Activated gamma-delta T cell (primary cell): ENCODE measurements at places on chromosomes 7 and 10.

- DNase-seq: no peak
Observed at GRCh38 chr10:105253515-105254212, 612.6 kb downstream of the SORCS3 start.

GRCh38 chr10:11191190-11191589 lies 173.5 kb downstream of the CELF2 start:
- no peak for DNase-seq

DNA sequence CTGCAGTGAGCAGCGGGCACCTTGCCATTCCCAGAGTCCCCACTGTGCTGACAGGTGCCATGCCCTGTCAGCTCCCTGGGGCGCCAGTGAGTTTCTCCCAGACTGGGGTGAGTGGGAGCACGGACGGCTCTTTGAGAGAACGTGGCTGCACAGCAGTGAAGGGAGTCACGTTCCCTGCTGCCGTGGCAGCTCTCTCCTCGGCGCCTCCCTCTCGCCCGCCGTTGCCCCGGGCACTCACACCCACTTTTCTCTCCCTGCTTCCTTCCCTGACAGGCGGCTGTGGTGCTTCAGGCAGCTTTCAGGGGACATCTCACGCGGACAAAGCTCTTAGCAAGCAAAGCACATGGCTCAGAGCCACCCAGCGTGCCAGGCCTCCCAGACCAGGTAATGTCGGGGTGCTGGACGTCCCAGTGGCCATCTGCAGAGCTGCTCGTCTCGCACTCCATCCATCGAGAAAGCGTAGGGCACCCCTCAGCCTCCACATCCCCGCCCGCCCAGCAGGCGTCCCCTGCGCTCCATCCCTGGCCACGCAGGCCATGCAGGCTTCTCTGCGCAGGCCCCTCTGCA lies 27.1 kb upstream of the TTYH3 start:
- no peak for DNase-seq

DNA sequence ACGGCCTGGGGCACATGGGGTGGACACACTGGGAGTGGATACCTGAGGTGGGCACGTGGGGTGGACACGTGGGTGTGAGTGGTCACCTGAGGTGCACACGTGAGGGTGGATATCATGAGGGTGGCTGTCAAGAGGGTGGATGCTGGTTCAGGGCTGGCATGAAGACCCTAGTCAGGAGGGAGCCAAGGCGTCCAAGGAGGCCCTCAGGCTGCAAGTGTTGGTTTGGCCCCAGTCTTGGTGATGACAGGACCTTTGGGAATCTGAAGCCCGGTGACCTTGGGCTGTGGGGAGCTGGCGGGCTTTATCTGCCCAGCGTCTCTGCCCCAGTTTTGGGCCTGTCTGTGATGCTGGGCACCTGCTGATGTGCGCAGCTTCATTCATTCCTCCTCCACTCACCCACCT lies 24.9 kb upstream of the PFKFB3 start:
- no peak for DNase-seq

GRCh38 chr10:80137920-80138319 lies 5.4 kb downstream of the PLAC9 start:
- DNase-seq: no peak

- DNase-seq: no peak
Observed at GRCh38 chr10:100979791-100980272, 7.5 kb downstream of the MRPL43 start.

GRCh38 chr10:2326411-2326810 lies 589.1 kb upstream of the ADARB2 start:
- no peak for DNase-seq

DNA sequence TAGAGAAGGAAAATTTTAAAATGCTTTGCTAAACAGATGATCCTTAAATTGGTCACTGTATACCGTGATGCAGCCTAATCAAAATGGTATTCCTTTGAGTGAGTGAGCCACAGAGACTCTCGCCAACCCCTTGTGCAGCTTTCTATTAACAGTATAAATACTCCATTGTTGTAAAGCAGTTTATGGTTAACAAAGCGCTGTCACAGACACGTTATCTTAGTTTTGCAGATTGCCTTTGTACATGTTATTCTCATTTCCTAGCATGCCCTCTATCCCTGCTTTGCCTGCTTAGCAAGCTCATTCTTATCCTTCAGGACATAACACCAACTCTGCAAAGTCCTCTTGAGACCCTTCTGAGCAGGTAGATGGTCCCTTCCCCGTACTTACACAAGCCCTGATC lies 694.4 kb downstream of the AUTS2 start:
- no peak for DNase-seq

DNA sequence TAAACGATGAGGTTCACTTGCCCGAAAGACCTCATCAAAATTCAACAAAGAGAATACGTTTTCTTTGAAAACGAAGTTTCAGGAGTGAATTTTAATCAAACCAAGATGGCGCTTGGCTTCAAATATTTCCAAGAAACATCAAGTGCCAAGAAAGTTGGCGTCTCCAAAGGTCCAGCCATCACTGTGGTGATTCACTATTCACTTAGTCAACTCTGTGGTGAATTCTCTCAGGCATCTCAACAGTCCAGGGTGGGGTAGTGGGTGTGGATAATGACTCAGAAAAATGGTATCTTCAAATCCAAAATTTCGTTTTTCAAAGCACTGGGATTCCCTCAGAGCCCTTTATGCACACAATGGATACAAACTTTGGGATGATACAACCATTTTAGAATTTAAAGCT lies 133.1 kb downstream of the SVIL start:
- DNase-seq: no peak

GRCh38 chr7:105697753-105698152 lies 116.5 kb upstream of the EFCAB10 start:
- no peak for DNase-seq

- DNase-seq: no peak
Observed at GRCh38 chr7:156603629-156604028, 36.9 kb upstream of the RNF32 start.

DNA sequence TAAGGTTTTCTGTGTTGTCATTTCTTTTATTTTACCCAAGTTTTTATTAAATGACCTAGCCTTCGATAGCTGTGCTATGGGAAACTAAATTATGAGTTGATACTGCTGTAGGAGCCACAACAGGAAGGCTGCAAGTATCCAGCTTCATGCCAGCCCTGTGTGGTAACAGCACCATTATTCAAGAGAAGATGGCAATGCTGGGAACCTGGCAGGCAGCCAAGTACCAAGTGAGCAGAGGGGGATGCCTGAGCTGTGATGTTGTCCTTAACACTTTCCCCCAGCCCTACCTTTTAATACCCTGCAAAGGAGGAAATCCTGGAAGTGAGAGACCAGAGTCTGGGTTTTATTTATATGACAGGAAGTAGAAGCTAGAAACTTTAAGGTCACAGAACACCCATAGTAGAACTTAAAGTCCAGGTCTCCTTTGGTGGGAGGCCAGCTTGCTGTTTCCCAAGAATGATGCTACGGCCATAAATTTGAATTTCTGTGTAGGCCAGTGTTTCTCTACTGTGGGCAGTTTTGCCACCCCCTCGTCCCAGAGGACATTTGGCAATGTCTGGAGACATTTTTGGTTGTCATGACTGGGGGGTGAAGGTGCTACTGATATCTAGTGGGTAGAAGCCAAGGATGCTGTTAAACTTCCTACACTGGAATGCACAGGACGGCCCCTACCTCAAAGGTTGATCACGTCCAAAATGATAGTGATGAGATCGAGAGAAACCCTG lies 9.2 kb upstream of the ATXN7L1 start:
- DNase-seq: no peak

DNA sequence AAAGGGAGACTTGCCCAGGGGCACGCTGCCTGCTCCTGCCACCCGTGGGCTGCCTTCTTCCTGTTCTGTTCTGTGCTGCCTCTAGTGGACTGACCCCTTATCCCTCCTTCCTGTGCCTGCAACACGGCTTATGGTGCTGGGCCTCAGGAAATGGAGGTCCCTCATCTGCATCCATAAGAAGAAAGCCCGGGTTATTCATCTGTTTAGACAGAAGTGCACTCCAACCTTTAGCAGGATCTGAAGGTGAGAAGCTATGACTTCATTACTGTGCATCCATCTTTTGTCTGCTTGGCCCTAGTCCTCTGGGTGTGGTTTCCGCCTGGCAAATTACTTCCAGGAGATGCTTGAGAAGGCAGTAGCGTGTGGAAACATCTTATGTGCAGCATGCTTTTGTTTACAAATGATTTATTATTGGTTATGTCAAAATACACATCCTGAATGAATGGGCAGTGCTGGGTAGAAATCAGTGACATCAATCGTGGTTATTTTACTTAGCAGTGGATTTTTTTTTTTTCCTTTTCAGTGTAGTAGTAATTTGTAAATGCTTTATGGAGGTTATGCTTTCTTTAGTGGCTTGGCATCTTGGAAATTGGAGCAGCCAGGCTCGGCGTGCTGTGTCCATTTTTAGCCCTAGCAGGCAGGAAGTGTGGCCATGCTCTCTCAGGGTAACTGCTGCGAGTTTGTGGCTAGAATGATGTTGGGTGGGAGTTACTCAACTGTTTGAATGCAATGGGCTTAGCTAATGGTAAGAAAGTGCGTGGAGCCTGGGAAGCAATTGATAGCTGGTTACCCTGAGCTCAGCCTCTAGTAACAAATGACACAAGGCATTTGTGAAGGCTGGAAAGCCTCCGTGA lies 12.7 kb downstream of the PTPRE start:
- DNase-seq: no peak

GRCh38 chr10:5532307-5532605 lies 7.5 kb downstream of the CALML3 start:
- DNase-seq: no peak

GRCh38 chr10:71790749-71791440 lies 17.6 kb upstream of the VSIR start:
- no peak for DNase-seq

DNA sequence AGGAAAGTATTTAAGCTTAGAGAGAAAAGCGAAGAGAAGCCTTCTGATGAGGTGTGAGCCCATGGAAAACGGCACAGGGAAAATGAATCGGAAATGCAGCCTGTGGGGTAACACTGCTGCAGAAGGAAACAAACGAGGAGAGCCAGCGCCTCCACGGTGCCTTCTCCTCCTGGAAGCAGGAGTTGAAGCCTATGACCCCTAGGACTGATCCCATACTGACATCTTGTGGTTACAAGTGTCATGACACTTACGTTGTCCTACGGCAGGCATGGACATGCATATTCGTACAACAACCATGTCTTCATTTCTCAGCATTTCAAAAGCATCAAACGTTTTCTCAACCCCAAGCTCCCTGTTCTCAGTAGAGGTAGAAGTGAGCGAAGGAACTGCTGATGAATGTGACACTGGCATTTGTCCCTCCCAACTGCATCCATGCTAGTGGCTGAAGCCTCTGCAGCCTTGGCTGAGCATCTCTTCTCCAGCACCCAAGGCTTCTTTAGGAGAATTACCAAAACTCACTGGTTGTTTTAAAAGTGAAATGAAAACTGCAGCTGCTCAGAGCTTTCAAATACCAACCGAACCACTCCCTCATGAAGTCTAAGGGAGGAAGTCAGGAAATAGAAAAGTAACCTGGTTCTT lies 160.2 kb downstream of the JAZF1 start:
- DNase-seq: no peak

GRCh38 chr10:75469006-75469616 lies 37.7 kb downstream of the LRMDA start:
- DNase-seq: no peak

DNA sequence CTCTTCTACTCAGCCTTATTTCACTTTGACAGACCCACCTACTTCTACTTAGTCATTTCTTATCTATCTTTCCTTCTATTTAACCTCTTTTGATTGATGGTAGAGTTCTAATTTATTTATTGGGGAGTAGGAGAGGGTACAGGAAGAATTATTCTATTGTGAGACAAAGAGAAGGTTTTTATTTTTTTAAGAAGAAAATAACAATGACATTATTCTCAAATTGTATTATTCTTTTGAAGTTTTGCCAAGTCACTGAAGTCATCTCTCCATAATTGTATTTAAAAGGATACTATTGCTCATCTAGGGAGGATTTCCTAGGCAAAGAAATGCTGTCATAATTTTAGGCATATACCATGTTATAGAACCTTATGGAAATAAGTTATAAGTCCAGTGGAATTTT lies 52.7 kb downstream of the ITGB8 start:
- no peak for DNase-seq

DNA sequence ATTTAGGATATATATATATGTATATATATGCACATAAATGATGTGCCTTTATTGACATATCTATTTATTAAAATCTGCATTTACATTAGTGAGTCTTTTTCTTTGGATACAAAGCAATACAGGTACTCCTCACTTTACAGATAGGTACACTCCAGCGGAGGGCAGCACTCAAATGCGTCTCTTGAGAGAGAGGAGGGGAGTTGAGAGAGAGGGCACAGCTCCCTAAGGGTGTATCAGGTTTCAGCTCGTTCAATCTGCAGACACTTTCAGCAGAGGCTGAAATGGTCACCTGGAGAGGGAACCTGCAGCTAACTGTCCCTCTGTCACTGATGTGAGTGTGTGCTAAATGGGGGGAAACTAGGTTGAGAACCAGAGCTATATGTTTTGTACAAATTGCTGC lies 21.5 kb downstream of the C10orf53 start:
- no peak for DNase-seq

DNA sequence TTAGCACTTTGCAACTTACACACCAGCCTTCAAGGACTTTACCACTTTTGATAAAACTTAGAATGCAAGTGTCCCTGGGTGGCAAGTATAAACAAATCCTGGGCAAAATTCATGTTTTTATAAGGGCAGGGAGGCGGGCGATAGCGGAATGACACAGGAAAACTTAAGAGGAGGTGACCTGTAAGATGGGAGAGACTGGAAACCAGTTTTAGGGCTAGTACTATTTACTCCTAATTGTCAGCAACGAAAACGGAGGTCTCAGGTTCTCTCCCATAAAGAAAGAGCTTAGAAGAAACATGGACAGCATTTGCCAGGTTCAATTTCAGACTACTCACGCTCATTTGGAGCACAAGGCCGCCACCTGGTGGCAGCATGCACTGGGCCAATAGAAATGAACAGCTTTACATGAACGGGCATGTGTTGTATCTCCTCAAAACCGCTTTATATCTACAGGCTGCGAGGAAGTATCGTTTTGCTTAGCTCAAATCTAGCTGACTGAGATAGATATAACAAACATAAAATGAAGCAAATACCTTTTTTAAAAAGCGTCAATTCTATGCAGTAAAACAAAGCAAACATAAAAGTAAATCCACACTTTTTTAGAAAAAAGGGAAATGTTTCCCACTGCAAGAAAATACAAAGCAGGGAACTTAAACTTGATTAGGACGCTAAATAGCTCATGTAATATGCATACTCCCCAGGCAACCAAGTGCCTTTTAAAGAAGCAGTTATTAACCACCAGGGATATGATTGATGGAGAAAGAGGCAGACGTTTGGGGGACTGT lies 37.6 kb upstream of the SVOPL start:
- peak; percentile 28 for DNase-seq

- no peak for DNase-seq
Observed at GRCh38 chr10:13047529-13048206, 46.2 kb upstream of the CCDC3 start.

GRCh38 chr7:106568680-106569499 lies 92.1 kb downstream of the CCDC71L start:
- DNase-seq: no peak
